ENCODE measurements at places on chromosomes 4 and X.

- DNase-seq: no peak
Measured at GRCh38 chrX:100658941-100659381, 15.0 kb downstream of the SRPX2 start.

- DNase-seq: no peak
Measured at GRCh38 chrX:139187738-139188137, 342.8 kb upstream of the F9 start.

DNA sequence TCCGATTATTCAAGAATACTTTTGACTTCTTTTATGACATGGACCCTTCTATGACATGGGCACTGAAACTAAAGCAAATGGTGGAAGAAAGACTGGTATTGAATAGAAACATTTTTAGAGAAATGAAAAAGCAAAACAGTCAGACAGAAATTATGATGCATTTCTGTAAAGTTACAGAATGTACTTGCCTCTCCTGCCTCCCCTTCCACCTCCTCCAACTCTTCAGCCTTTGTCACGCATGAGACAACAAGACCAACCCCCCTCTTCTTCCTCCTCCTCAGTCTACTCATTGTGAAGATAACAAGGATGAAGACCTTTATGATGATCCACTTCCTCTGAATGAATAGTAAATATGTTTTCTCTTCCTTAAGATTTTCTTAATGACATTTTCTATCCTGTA, 46.3 kb upstream of the HUWE1 start:
- no peak for DNase-seq

- peak; percentile 23 for DNase-seq
Measured at GRCh38 chr4:1012034-1012739, 761 bp downstream of the FGFRL1 start.

DNA sequence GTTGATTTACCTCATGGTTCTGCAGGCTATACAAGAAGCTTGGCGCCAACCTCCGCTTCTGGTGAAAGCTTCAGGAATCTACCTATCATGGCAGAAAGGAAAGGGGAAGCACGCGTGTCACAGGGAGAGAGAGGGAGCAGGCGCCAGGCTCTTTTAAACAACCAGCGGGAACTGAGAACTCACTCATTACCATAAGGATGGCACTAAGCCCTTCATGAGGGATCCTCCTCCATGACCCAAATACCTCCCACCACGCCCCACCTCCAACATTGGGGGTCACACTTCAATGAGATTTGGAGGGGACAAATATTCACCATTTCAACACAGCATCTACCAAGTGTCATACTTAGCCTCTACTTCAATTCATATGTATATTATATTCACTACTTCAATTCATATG, 18.8 kb upstream of the TBC1D8B start:
- no peak for DNase-seq

GRCh38 chrX:24266996-24267395, 46.9 kb downstream of the SUPT20HL2 start:
- DNase-seq: no peak

GRCh38 chr4:88008743-88009171, 1.3 kb downstream of the PKD2 start:
- no peak for DNase-seq

GRCh38 chr4:97646997-97647396, 496.3 kb downstream of the STPG2 start:
- DNase-seq: no peak

DNA sequence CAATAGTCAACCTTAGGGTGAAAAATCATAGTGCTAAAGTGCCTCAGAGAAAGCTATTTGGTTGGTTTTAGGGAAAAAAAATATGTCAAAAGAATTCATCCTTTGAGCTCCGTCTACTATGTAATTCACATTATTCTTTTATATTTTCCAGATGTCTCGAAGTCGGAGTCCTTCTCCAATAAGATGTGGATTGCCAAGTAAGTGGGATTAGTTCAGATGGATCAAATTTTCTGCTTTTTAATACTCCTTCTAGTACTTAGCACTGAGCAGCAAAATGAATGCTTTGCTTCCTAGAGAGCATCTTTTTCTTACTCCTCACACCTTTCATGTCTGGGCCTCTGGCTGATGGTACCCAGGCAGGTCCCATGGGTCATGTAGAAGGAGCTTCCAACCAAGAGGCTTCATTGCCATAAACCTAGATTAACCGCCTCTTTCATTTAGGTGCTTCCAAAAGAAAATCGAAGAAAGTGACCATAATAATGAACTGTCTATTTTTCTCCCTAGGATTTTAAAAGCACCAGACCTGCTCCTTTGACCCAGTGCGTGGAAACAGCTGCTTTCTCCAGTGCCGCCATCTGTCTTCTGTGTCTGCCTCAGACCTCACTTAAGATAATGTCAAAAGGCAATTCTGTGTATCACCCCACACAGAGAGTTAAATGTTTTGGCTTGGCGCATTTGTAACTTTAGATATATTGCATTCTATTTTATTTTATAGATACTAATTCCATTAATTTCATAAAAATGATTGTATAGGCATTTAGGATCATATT, 43.5 kb downstream of the SPATA18 start:
- DNase-seq: no peak

GRCh38 chrX:143664302-143664701, 28.4 kb upstream of the SLITRK4 start:
- DNase-seq: no peak

- peak; percentile 4 for DNase-seq
Measured at GRCh38 chr4:16227462-16227868, 1.2 kb upstream of the TAPT1 start.

GRCh38 chrX:78950009-78950835, 5.0 kb downstream of the P2RY10 start:
- DNase-seq: no peak

DNA sequence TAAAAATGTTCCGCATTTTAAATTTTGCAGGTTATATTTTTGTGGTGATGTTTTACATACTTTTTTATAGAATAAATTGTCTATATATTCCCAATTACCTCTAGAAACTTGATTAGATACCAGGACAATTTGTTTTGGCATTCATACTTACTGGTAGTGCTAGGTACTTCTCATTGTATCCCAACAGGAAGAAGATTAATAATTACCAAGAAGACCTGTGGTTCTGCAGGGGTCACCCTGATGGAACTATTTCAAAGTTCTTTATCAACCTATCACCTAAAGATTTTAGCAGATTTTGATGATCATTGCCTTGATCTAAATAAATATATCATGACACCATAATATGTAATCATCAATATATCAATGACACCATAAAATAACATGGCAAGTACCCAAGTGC, 22.5 kb upstream of the FAM9A start:
- DNase-seq: no peak

- no peak for DNase-seq
Measured at GRCh38 chr4:2796849-2797544, 4.1 kb downstream of the SH3BP2 start.

DNA sequence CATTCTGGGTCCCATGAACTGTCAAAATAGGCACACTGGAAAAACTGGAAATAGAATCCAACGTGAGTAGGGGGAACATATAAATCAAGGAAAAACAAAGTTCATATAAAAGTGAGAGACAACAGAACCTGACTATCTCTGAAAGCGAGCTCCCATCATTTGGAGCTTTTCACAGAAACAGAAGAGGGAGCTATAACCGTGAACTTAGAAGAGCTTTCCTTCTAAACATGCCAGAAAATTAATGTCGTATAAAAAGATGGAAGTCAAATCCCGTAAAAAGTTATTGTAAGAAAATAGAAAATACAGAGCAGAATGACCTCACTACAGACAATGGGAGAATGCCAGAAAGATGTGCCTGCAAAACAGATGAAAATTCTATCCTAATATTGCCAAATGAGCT, 23.9 kb upstream of the HSD17B10 start:
- no peak for DNase-seq

- no peak for DNase-seq
Measured at GRCh38 chr4:27360790-27361267, 500.2 kb downstream of the STIM2 start.

DNA sequence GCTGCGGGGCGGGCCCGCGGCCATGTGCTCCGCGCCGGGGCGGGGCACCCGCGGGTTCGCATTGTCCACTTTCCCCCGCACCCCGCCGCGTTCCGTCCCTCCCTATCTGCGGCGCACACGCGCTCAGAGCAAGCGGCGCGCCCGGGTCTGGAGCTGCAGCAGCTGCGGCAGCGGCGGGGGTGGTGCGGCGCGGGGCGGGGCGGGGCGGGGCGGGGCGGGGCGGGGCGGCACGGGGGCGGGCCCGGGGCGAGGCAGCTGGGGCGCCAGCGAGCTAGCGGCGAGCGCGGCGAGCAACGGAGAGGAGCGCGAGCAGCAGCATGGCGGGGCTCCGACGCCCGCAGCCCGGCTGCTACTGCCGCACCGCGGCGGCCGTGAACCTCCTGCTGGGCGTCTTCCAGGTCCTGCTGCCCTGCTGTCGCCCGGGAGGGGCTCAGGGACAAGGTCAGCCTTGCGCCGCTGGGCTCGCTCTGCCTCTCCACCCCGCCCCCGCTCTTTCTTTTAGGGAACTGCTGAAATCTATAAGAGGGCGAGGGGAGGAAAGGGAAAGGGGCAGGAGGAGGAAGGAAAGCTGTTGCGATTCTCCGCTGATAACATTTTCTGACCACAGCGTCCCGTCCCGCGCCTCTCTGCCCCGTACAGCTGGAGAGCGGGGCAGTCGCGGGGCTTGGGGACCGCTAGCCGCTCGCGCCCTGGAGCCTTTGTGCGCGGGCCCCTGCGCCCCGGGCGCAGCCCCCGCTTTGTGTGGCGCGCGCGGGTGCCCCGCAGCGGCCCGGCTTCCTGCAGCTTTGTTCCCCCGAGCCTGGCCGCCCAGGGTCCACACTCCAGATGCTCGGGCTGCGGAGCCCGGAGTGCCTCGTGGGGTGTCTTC, at the start of gene TMEM131L:
TSS of gene TMEM131L (plus strand) at position 280 of the 868 bp plus-strand sequence. CDS start at position 318, 38 bp downstream.
- DNase-seq: peak; percentile 71

GRCh38 chrX:68018248-68019203, 414.8 kb downstream of the OPHN1 start:
- DNase-seq: no peak

GRCh38 chr4:94160774-94161173, 46.9 kb upstream of the SMARCAD1 start:
- no peak for DNase-seq

- DNase-seq: no peak
Measured at GRCh38 chr4:81436096-81436495, 35.6 kb downstream of the RASGEF1B start.

DNA sequence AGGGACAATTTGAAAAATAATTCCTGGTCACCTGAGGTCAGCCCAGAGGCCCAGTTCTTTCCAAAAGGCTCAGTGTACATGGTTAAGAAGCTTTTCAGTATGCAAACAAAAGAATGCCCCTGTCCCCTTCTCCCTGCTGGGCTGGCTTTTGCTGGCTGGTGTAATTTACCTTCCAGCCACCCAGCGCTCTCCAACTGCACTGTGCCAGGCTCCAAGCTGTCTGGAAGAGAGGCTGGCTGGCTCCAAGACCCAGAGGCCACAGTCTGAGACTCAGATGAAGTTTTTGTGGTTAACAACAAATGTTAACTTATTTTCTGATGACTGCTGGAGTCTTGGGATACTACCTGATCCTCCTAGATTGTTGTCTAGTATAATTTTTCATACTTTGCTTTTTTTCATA, 11.9 kb upstream of the KIT start:
- no peak for DNase-seq

DNA sequence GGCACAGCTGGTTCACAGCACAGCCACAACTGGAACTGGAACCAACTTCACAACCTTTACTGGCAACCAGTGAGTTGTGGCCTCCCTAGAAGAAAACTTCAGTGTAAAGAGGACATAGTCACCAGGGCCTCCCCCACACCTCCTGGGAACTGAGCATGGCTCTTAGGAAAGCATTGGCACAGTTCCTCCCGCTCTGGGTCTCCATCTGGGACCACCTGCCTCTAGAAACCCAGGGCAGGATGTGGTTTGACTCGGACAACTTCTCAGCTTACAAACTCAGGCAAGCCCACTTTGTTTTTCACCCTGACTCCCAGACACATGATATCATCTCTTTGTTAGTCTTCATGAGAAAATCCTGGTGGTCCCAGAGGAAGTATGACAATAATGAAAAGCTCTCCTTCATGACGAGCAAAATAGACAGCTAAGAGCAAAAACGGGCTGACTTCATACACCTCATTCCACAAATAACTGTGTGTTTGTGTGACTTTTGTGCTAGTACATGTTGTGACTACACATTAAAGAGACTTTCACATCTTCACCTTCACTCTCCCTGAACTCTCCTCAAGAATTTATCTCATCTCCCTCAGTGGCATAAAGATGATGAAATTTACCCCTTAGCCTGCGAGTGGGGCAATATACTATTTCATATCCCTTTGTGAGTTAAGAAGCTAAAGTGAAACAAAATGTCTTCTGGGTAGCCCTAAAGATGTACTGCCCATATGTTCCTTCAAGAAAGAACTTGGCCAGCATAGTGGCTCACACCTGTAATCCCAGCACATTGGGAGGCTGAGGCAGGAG, 75.4 kb downstream of the SH3KBP1 start:
- DNase-seq: no peak

DNA sequence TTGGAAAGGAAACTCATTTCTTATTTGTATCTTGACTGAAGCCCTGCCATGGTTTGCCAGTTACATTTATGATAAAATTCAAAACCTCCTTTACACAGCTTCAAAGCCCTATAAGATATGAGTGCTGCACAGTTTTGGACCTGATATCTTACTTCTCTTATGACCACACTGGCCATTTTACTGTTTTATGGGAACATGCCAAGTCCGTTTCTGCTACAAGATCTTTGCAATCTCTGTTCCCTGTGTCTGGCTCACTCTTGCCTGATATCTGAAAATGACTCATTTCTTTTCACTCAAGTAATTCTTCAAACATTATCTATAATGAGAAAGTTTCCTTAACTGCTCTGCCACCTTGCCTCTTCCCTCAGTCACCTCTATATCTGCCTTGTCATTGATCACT, 247.3 kb downstream of the SPOCK3 start:
- DNase-seq: no peak

GRCh38 chrX:29039501-29039900, 452.3 kb downstream of the IL1RAPL1 start:
- DNase-seq: no peak

GRCh38 chrX:66012094-66012534, 27.8 kb downstream of the VSIG4 start:
- no peak for DNase-seq

- DNase-seq: no peak
Measured at GRCh38 chr4:45946699-45947098, 177.2 kb downstream of the GABRG1 start.

GRCh38 chr4:136336479-136336878, 1195.8 kb downstream of the PCDH18 start:
- DNase-seq: no peak
